ENCODE measurements at places on chromosomes 12 and 14.

- no peak for DNase-seq
Measured at GRCh38 chr12:10101648-10102220, 2.9 kb upstream of the CLEC1A start.

DNA sequence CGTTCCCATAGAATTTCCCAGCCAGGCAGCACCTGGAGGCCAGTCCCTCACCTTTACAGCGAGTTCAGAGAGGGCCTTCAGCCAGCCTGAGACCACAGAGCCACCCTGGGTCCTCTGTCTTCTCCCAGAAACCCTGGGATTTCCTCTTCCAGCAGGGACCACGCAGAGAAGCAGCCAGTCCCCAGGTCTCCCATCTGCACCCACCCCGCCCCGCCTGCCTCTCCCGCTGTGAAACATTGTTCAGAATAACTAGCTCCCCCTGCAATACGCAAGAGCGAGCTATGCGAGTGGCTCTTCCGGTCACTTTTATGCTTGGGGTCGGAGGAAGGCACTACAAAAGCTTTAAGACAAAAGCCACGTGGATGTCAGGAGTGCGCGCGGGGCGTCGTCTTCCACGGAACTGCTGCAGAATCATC lies 77.8 kb downstream of the SERPINA3 start:
- no peak for DNase-seq

DNA sequence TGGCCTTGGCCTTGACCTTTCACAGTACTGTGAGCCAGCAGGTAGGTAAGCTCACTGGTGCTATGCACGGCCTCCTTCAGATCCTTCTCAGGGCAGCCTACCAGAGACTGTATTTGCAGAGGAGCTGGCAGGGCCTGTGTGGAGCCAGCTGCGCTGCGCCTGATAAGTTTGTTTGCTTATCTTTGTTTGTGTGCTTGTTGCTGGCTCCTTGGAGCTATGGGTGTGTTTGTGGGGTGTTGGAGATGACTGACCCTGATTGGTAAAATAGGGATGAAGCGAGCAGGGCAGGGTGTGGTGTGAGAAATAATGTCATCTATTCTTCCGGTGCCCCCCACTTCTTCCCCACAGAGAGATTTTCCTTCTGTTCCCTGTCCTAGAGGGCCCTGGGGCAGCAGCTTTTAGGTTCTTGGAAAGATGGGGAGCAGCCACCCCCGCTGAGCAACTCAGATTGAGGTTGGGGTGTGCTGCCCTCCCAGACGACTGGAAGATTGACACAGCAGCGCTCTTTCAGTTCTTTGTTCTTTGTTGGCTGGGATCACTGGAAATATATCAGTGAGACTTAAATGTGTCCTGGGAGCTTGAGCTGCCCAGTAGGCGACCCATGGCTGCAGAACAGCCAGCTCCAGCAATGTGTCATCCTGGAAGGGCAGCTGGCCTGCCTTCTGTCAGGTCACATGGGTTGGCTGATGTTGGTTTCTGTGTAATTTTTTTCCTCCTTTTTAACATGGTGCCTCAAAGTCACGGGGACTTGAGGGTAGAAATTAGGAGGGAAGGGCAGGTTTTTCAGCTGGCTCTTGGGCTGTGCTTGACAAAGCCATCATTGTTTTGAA lies 19.6 kb downstream of the MLXIP start:
- no peak for DNase-seq

DNA sequence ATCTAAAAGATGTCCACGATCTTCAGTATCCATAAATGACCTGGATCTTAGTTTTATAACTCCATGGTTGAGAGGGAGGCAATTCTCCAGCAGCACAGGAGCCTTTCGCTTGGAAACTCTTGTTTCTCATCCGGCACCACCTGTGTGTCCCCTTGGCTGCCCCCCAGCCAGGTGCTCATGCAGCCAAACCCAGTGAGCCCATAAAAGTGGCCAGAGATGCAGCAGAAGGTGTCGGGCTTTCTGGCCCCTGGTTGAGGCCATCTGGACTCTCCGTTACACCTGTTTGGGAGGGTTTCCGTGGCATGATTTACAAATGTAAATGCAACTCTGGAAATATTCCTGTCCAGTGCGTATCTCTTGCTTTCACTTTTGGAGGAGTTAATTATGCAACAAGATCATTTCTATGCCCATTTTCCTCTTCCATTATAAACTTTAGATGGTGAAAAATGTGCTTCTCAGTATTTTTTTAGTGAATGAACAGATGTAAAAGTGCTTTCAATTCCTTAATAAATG lies 291.1 kb downstream of the DIO2 start:
- no peak for DNase-seq

DNA sequence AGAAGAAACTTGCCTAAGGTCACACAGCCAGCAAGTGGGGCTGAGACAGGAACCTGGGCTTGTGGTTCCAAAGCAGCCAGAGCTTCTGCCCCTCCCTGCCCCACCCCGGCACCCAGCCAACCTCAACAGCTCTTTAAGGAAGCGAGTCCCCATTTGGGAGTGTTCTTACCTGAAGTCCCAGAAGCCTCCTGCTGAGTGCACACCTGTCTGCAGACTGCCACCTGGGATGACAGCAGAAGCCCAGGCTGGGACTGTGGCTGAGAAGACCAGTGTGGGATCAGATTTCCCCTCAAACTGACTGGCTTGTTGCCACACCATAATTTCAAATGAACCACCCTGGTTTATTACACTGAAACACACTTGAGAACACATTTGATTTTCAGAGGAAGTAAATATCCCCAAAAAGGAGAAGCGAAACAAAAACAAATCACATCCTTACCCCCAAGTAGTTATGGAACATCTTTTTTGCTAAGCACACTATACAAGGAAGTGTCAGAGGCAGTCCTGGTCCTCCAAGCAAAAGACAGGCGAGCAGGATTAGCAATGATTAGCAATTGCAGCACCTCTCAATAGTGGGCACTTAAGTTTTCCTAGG lies 6.3 kb upstream of the RIN3 start:
- no peak for DNase-seq

DNA sequence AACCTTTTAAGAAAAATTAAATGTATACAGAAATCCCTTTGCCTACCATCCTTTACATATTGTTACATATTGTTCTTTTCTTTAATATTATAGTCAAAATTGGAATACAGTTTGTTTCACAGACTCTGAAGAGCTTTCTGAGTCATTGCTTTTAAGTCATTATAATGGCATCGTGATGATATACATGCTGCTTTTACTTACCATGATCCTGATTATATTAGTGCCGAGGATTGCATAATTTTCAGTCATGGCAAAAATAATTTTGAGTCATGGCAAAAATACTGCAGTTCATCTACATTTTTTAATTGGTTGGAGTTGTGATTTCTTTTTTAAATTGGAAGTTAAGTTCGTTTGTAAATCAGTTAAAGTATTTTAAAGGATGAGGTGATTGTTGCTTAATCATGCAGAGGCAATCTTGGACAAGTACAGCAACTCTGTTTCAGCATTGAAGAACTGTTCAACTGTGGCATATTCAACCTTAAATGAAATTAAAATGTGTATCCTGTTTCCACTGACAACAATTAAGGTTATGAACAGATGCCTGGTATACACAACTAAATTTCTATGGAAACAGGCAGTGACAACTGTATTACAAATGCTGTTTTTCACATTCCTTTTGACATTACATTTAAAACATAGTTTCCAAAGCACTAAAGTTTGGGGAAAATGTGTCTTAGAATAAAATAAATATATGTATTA lies 142.3 kb downstream of the PCNX1 start:
- no peak for DNase-seq

Data from stimulated activated CD4-positive, alpha-beta T cell treated with anti-CD3 and anti-CD28 coated beads, Interleukin-1b, Interleukin-23, amount 100 ng/mL, for 1 hour (primary cell).